ENCODE measurements at places on chromosomes 7 and 10.

DNA sequence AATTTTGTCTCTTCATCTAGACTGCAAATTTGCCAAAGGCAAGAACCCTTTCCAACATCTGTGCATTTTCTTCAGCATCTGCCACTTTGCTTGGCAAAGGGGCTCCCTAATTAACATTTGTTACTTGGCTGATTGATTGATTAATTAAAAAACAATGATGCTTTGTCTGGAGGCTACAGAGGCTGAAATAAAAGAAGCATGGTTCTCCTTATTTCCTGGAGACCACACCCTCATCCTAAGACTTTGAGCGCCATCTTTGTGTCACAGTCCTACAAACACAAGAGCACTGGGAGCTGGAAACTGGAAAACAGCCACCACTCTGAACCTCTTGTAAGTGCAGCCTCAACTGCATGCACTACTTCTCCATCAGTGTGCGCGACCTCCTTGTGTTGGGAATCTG lies 189.2 kb downstream of the C7orf25 start:
- no peak for DNase-seq

- DNase-seq: no peak
These were observed 2.9 kb upstream of the MLLT10 start for GRCh38 chr10:21531164-21531563.

- DNase-seq: no peak
These were observed 121.6 kb downstream of the C10orf105 start for GRCh38 chr10:71597821-71598498.

- no peak for DNase-seq
These were observed 41.3 kb downstream of the PFKP start for GRCh38 chr10:3108575-3109105.

- DNase-seq: no peak
These were observed 95.5 kb downstream of the OTUD1 start for GRCh38 chr10:23534326-23534725.

DNA sequence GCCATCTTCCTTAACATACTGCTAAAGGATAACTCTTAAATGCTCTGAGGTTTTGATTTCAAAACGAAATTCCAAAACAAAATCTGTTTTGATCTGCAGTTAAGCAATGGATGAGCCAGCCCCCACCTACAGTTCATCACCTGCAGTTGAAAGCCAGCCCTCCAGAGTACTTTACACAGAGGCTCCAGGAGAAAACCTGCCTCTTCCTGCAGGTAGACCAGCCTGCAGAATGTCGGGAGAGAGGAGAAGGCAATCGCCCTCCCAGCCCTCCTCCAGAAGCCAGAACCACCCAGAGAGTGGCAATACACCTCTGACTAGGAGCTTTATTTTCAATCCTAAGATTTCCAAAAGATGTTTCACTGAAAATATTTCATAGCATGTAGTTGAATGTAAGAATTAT lies 798.1 kb downstream of the GATA3 start:
- no peak for DNase-seq

DNA sequence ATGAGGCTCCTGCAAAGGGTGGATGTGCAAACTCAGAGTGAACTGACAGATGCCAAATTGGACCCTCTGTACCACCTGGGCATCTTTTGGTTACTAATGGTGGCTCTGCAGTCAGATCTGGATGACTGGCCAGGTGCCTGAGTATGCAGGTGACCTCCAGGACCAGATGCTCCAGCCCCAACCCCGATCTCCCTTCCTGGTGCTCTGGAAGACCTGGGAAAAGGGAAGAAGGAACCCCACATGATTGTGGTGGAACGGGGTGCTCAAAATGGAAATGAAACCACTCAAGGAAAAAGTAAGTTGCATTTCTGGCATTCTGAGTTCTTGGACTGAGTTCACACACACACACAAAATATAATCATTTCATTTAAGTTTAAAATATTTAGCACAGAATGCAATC lies 9.8 kb upstream of the AEBP1 start:
- DNase-seq: no peak

GRCh38 chr7:23396222-23397015 lies 73.9 kb downstream of the IGF2BP3 start:
- no peak for DNase-seq

All from activated naive CD8-positive, alpha-beta T cell treated with anti-CD3 and anti-CD28 coated beads, Interleukin-2, amount 10 ng/mL, durations not matched to agents 7 days and 5 days (primary cell).